C1 segment of cervical spinal cord (tissue), 14 donors: ENCODE measurements at places on chromosomes 6 and 20.

GRCh38 chr6:170032197-170032596 lies 258.7 kb downstream of the DLL1 start:
- DNase-seq, result no peak

DNA sequence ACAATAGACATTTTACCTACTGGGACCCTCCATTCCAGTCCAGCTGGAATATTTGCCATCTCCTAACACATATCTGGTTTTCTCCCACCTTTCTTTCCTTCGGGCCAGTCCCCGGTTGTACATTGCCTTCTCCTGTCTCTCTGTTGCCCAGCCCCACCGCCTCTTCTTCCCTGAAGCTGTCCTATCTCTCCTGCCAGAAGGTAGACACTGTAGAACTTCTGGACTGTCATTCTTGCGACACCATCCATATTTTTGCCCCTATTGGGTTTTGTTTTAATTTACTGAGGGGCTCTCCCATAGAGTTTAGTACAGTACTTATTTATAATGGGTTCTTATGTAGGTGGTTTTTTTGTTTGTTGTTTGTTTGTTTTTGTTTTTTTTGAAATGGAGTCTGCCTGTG lies 4.9 kb downstream of the PTK7 start:
- DNase-seq, result no peak

DNA sequence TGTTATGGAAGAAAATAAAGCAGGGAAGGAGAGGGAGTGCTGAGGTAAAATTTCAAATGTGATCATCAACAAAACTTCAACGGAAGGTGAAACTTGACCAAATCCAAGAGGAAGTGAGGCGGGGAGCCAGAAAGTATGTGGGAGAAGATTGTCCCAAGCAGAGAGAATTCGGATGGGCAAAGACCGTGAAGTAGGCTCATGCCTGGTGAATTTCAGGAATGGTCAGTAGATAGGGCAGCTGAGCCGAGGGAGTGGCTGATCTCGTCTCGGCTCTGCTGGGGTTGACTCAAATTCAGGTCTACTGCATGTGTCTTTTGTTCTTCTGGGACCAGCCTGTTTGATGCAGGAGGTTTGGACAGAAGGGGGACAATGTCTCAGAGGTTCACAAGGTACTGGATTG lies 7.0 kb upstream of the CSNK2A1 start:
- DNase-seq, result no peak

- no peak for DNase-seq
Measured at GRCh38 chr6:157080986-157081391, 242.3 kb downstream of the TMEM242 start.

- no peak for DNase-seq
Measured at GRCh38 chr6:6758915-6759654, 170.6 kb downstream of the LY86 start.

DNA sequence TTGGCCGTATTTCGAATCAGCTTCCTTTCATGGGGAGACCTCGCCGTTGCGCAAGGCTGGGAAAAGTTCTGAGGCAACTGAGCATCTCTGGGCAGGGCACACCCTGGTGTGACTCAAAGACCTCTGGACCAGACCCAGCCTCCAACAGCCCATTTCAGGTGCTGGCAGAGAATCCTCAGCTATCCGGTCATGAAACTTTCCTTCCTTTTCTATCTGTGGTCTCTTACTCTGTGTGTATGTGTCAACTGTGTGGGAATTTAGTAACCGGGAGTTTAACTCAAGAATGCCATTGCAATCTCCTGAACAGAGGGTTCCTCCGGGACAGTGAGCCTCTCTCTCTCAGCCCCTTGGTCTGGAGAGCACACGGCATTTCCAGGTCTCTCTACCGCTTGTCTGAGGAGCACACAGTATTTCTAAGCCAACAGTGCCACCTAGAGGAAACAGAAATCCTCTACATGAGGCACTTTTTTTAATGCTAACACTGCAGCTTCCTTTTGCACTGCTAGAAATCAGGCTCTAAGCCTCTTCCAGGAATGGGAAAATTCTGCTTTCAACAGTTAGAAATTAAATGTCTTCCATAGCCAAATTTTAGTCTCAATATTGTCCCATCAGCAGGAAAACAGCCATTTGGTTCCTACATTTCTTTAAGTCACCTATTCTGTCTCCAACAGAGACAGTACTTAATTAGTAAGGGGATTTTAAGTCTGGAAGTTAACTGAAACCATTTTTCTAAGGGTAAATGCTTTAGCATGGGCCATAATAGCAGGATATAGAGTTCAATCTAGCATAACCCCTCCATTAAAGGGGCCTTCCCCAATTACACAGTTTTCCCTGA lies 32.7 kb downstream of the PLN start:
- peak; percentile 76 for DNase-seq

GRCh38 chr20:15396900-15397299 lies 1059.5 kb upstream of the FLRT3 start:
- no peak for DNase-seq

GRCh38 chr6:41518118-41518517 lies 28.1 kb upstream of the FOXP4 start:
- DNase-seq, result no peak

- DNase-seq, result no peak
Measured at GRCh38 chr20:25021336-25021735, 28.8 kb upstream of the APMAP start.

- DNase-seq, result no peak
Measured at GRCh38 chr6:92495242-92495641, 924.1 kb downstream of the EPHA7 start.

GRCh38 chr20:37386505-37387251 lies 40.7 kb downstream of the SRC start:
- no peak for DNase-seq

DNA sequence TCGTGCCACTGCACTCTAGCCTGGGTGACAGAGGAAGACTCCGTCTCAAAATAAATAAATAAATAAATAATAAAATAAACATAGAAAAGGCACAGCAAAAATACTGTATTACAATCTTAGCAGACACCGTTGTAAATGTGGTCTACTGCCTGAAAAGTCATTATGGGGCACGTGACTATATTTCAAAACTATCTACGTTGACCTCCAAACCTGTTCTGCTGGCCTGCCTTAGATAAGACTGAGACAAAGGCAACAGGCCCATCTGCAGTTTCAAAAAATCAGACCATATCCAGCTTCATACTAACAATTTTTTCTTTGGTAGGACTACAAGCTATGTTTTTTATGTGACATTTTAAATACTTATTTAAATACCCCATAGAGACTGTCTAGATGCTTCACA lies 59.1 kb downstream of the AGPAT4 start:
- no peak for DNase-seq

DNA sequence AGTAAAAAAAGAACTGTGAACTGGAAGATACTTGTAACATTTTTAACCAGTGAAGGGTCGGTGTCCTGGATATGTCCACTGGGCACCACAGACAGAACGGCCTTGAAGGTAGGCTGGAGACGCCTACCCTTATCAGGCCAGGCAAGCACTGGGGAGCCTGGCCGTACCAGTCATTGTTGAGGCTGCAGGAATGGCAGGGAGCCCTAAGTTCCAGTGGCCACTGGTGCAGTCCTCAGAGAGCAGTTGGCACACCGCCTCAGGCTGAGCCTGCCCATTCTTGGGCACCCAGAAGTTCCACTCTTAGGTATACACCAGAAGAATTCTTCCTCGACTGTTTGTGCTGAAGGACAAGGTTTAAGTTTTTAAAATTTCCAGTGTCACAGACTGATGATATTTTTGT lies 20.5 kb downstream of the DNAJC5 start:
- peak; percentile 46 for DNase-seq

DNA sequence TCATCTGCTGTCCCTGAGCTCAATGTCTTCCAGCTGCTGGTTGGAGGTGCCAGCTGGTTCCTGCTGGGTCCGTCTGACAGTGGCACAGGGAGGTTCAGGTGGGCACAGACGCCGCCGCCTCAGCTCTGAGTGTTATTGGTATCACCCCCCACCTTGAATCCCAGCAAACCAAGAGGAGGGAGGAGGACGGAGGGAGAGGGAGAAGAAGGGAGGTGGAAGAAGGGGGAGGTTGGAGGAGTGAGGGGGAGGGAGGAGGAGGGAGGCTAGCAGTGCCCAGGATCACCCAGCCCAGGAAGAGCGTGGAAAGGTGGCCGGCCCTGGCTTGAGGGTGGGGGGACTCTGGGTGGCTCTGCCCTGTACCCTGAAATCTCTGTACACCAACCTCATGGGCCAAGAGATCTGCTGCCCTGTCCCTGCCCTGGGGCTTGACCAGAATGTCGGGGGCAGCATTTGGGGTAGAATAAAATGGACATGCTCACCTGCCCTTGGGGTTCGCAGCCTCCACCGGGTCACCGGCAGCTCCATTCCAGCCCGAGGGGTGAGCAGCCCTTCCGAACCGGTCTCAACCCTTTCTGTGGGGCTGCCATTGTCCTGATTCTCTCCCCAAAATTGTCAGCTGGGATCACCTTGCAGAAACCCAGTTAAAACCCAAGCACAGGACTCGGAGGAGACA lies 17.1 kb downstream of the NTSR1 start:
- no peak for DNase-seq

- DNase-seq, result no peak
Measured at GRCh38 chr20:9374072-9374471, 140.3 kb upstream of the LAMP5 start.

DNA sequence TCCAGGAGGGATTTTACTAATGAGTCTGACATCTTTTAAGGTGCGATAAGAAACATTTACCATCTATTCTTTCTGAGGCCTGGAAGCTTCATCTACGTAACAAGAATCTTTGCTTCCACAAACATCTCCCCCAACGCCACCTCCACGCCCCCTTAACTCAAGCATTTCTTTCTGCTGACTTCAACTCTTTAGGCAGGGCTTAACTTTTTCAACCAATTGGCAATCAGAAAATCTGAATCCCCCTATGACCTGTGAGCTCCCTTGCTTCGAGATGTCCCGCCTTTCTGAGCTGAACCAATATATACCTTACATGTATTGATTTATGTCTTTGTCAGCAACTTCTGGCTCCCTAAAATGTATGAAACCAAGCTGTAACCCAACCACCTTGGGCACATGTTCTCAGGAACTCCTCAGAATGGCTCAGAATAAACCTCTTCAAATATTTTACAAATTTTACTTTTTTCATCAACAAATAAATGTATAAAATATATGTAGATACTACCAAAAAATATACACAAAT lies 11.5 kb downstream of the OR2H2 start:
- no peak for DNase-seq

GRCh38 chr6:41664271-41664670 lies 26.0 kb downstream of the MDFI start:
- DNase-seq, result no peak

DNA sequence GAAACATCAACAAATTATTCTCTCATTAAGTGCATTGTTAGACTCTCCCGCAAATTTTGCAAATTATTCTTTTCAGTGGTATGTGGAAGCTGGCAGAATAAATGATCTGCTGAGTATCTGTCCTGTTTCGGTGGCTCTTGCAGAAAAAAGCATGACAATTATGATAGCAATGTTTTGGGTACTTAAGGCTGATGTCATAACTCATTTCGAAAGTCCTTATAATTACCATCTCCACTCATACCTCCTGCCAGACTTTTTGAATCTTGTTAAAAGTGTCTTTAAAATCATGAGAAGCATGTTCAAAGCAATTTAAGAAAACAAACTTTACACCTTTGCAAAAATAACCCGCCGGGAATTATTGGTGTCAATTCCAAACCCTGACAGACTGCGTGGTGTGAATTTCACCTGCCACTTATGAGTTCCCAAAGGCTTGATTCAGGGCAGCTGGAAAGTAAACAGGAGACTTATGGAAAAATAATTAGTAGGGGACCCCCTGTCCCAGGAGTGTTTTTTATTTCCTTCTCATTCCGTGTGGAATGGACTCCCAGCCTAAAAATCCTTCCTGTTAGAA lies 87.6 kb upstream of the E2F3 start:
- no peak for DNase-seq

- DNase-seq, result peak; percentile 39
Measured at GRCh38 chr20:24917797-24918578, 31.1 kb upstream of the CST7 start.

- no peak for DNase-seq
Measured at GRCh38 chr6:143754204-143754603, 76.4 kb downstream of the PHACTR2 start.

DNA sequence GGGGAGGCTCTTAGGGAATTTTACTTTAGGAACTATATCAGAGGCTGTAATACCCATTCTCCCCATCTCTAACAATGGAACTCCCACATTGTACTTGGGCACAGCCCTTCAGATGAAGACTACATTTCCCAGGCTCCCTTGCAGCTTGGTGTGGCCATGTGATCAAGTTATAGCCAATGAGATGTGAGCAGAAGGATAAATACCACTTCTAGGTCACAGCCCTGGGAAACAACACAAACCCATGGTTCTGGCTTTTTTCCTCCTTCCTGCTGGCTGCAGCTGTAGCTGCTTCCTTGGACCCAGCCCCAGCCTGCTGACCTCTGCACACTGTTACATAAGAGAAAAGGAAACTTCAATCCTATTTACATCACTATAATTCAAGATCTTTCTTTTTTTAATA lies 445.9 kb upstream of the JARID2 start:
- DNase-seq, result peak; percentile 15

GRCh38 chr6:1916334-1917070 lies 306.8 kb downstream of the FOXC1 start:
- DNase-seq, result no peak

DNA sequence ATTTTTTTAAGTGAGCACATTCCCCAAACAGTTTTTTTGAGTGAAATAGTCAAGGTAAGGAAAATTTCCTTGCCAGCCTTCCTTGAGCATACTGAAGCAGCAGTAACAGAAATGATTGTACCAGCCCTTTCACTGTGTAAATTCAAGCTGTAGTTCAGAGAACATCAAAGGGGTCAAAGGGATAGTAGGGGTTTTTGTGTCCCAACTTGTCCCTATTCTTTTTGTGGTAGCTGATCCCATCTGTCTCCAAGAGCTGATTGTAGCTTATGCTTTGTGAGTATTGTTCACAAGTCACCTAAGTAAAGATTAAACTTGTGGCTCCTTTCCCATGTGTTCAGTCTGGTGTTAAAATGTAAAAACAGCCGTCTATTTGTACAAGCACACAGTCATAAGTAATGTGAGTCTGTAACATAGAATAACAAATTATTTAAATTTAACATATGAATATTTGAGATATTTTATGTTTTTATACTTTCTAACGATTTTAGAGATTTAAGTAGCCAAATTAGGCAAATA lies 185.0 kb downstream of the CENPW start:
- no peak for DNase-seq

- no peak for DNase-seq
Measured at GRCh38 chr20:24194143-24194542, 205.6 kb upstream of the GGTLC1 start.

DNA sequence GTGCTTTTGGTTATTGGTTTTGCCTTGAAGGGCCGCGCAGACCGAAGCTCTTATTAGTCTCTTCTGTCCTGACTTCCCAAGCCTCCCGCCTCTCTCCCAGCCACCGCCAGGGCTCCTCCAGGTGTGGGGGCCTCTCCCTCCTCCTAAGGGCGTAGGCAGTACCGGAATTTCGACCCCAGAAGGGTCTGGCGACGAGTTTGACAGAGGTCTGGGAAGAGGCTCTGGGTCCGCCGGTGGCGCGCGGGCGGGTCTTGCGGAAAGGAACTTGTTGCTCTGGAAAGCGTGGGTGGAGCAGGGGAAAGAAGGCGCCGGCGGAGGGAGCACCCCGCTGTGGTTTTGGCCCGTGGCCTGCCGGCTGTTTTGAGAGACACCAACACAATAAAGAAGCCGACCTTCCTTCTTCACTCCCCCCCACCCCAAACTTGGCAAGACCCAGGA lies 1.8 kb downstream of the PCSK2 start:
- DNase-seq, result no peak
